Naive thymus-derived CD8-positive, alpha-beta T cell (primary cell): ENCODE measurements at places on chromosomes 12 and 14. TPM values are rescaled to one million over a fixed set of nuclear protein-coding genes. Genes with fewer than 3 reads are reported as not detected.

Gene TEAD4
- total RNA-seq = not detected

DNA sequence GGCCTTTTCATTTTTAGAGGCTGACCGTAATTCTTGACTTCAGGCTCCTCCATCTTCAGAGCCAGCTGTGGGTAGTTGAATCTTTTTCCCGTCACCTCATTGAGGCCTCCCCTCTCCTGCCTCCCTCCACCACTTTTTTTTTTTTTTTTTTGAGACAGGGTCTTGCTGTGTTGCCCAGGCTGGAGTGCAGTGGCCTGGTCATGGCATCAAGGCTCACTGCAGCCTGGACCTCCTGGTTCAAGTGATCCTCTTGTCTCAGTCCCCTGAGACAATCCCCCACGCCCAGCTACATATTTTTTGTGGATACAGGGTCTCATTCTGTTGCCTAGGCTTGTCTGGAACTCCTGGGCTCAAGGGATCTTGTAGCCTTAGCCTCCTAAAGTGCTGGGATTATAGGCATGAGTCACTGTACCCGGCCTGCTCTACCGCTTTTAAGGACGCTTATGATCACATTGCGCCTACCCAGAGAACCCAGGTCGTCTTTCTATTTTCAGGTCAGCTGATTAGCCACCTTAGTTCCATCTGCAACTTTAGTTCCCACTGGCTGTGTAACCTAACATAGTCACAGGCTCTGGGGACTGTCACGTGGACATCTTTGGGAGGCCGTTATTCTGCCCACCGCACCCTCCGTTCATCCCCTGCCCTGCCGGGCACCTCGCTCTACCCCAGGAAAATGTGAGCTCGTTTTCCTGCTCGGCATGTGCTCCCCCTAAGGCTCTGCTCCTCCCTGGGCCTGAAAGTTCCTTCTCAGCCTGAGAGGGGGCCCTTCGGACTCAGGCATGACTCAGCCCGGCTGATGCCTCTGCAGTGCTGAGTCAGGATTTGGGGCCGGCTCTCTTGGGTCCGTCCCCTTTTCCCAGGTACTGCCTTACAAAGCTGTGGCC lies 13.4 kb downstream of the TNFAIP2 start:
- DNase-seq = no peak

DNA sequence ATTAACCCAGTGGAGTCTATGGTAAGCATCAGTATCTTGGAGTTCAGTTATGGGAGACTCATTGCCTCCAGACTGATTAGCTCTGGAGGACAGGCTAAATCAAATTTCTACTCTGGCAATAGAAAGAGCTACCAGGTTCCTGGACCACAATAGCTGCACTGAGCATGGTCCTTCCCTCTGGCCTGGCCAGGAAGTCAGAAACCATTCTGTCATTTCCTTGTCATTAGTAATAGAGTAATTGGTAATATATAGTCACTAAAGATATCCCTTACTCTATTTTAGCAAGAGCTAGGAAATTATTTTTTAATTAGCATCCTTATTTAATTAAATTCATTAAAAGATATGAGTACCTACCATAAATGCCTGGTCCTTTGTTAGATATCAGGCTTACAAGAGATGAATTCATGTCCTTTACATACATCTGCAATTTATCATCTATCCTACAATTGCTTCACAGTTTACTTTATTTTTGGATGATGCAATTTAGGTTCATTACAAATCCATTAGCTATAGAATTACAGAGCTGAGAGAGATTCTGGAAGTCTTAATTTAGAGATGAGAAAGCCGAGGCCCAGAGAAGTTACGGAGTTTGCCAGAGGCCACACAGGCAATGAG lies 23.7 kb upstream of the TDRD9 start:
- DNase-seq = no peak

- DNase-seq = no peak
These were observed 611 bp downstream of the SARNP start for GRCh38 chr12:55816881-55817344.

DNA sequence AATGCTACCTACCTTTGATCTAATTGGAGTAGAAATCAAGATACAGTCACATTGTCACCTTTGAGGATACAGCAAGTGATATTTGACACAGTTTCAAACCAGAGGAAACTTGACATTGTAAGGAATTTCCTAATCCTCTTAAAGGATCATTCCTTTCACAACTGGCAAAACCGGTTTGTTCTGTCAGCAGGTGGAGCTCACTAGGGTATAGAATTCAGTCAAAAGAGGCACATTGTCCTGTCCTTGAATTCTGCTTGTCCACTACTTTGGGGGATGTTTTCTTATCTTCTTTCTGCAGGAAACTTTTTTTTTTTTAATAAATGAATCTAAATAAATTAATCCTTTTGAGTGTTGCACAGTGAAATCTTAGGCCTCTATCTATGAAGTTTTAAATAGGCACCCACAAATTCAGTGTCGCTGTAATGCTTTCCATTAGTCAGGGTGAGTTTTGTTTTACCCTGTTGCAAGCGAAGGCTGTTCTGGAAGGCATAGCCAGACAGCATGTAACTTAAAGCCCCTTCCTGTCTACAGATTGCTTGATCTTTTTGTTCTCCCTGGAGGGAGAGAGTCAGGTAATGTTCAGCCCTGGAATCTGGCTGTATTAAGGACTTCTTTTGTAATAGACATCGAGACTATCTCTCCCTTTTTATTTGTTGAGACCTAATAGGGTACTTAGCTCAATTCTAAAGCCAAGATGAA lies 285.0 kb upstream of the RGS6 start:
- no peak for DNase-seq
